ENCODE measurements at places on chromosomes 7 and 10.

DNA sequence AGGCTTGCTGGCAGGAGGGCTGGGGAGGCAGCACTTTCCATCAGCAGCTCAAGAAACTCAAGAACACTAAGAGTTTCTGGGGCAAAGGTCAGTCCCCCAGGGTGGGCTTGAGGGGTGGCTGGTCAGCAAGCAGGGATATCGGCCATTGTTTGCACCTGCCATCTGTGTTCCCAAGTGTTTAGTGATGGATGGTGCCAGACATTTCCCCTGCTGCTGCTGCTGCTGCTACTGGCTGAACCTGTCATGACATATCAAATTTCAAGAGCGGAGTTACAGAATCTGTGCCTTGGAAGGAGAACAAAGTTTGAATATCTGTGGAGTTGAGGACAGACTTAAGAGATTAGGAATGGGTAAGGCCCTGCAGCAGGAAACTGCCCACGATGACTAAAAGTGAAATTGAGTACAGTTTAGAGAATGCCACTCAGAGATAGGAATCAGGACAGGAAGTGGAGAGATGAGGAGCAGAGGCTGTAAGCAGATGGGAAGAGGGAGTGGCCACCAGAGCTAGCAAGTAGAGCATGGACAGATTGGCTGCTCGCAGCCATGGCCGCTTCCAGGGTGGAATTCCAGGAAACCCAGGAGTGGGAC is 39.2 kb upstream of the PPP1R3C start:
- no peak for DNase-seq

DNA sequence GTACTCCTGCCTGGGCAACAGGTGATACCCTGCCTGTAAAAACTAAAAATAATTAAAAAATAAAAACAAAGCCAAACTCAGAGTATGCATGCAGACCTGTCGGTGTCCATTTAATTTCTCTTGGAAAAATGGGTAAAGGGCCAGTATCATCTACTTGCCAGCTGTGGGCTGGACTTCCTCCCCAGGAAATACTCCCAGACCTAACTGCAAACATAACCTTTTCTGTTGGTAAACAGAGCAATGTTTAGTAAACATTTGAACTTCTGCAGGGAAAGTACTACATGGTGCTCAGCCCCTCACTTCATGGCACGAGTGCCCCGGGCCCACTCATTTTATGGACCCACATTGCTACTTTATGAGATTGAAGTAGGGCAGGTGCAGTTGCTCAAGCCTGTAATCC is 10.2 kb upstream of the TMEM248 start:
- DNase-seq: no peak

GRCh38 chr7:14937581-14937980 is 35.0 kb upstream of the DGKB start:
- DNase-seq: no peak

GRCh38 chr10:30436191-30436611 is 2.2 kb downstream of the MAP3K8 start:
- no peak for DNase-seq

GRCh38 chr7:106775552-106775936 is 89.5 kb upstream of the PIK3CG start:
- DNase-seq: no peak

DNA sequence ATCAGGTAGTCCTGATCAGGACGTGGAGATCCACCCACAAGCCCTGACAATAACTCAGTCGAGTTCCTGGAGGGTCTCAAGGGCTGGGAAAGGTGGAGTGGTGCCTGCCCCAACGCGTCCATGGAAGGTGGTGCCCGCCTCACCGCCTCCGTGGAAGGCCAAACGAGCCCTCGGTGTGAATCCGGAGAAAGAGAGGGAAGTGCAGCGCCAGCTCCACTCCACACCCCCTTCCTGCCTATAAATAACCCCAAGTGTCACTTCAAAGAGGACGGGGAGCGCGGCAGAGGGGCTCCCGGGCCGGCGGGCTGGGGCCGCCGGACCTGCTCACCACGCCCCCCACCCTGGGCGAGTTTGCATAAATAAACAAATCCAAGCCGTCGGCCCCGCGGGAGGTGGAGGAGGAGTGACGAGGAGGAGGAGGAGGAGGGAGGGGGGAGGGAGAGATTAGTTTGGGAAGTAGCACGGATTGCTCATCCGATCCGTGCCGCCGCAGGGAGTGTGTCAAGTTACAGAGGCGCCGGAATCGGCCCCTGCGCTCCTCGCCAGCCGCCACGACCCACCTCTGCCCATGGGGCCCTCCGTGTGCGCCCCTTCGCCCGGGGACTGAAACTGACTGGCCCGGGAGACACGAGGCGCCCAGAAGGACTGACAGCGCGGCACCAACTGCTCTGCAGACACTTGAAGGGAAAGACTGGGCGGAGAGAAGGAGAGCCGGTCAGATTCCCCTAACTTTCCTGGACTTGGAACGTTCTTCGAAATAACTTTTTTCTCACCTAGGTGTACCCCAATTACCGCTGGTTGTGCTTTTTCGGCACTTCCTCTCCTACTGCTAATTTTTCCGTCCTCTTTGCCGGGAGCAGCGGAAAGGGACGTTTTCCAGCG is at the start of gene COL13A1:
Gene COL13A1 (plus strand): TSS at position 473 of the 882 bp plus-strand sequence. CDS start 518 bp downstream, outside the sequence.
- no peak for DNase-seq

DNA sequence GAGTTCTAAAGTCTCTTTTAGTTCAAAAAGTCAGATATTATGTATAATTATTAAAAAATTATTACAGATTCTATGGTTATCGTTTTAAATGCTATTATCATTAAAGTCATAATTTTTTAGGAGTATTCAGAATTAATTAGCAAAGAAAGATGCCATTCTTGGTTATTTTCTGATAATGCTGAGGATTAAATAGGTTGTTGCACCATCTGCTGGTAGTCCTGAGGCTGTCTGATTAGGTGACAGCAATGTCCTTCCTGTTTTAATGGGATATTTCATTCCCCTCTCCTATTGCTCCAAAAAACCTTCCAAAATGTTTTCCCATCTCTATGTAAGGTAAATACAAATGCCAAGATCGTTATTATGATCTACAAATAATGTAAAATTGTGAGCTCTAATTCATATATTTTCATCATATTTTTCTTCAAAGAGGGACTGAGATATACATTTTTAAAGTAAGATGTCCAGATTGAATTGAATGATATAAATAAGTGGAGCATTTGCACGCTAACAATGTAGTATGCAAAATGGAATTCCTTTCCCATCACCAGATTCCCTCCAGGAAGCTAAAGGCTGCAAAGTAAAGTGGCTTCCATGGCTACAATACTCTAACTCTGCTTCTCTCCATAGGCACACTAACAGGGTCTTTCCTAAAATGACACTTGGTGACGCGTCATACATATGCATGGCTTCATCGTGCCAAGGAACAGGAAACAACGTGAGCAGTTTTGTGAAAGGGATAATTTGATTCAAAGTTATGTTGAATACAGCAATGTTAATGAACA is 58.8 kb upstream of the AKR1E2 start:
- DNase-seq: no peak

DNA sequence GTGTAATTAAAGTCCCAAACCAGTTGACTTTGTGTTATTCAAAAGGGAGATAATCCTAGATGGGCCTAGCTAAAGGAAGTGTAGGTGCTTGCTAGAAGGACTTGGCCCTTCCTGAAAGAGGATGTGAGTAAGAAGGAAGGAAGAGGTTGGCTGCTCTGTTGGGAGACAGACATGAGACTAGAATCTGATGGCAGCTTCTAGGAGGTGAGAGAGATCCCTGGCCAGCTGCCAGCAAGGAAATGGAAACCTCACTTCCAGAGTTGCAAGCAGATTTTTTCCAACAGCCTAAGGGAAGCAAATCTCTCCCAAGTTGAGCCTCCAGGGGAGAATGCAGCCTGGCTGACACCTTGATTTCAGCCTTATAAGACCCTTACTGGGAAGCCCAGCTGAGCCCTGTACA is 368.4 kb upstream of the ZMIZ1 start:
- DNase-seq: no peak

DNA sequence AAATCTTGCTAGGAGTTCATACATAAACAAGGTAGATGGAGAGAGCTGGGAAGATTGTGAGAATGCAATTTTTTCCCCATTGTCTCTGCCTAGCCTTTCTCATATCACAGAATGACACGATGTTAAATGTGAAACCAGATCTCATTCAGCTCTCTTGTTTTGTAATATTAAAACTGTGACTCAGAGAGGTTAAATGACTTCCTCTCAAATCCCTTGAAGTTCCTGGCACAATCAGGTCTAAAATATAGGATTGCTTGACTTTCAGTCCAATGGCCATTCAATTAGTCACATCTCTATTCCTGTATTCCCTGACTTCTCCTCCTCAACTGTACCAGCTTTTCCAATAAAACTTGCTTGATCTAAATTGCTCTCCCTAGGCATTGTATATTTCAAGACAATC is 3.1 kb downstream of the ANKRD22 start:
- no peak for DNase-seq

- no peak for DNase-seq
Measured at GRCh38 chr10:97509120-97509680, 10.5 kb downstream of the UBTD1 start.

DNA sequence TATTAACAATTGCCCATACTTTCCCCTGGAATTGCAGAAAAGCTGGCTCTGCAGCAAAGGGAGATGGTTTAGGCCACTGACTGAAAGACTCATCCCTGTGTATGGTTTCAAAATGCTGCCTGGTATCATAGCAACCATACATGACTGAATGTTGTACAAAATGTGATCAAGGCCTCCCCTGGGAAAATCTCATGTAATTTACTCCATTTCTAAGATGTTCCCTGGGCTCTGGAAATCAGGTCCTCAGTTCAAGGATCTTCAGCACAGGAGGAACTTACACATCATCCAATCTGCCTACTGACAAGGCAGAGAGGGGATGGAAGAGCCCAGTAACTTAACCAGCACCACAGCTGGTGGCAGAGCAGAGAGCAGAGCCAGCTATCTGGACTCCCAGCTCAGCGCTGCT is 111.8 kb downstream of the JAZF1 start:
- no peak for DNase-seq

DNA sequence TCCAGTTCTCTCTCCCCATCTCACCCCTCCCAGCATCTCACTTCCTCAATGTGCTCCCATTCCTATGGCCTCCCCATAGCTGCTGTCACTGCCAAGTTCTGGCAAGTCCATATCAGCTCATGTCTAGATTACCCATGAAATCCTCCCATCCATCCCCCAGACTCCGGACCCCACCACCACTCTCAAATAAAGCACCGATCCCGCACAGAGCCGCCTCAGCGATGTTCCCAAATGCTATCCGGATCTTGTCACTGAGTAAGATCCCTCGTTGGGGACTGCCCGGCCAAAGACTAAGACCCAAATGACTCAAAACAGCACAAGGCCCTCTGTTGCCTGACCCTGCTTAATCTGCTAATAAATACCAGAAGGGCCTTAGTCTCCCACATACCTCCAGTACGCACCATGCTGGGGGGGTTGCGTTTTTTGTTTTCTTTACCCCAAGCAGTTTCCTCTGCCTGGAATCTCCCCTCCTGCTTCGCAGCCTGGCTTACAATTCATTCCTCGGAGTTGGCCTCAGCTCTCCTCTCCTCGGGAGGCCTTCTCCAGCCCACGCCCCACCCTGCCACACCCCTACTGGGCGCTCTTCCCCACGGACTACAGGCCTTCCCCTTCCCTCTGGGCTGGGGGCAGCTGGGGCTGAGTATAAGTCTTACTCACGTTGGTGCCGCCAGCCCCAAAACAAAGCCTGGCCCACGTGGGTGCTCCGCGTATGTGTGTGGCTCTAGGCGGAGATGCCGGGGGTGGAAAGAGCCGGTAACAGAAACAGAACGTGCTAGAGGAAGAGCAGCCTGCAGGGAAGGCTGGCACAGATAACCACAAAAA is 1.8 kb upstream of the DUSP5 start:
- peak; percentile 54 for DNase-seq

- no peak for DNase-seq
Measured at GRCh38 chr10:59362144-59362958, at the start of gene FAM13C. FAM13C (minus strand) TSS chr10:59362549; CDS start chr10:59362460, 89 bp downstream.

DNA sequence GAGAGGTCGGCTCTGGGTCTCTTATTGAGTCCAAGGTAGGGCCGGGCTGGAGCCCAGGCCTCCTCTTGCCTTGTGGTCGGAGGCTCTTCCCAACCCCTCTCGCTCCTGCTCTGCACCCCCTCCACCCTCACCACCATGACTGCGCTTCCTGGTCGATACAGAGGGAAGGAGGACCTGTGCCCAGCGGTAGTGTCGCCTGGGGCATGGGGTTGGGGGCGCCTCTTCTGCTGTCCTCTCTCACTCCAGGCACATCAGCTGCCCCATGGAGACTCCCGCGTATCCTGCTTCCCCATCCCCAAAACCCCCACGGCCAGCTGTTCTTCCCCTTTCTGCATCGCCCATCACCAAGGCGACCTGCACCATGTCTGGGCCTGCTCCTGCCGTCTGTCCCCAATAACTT is 44.4 kb downstream of the TMEM270 start:
- DNase-seq: no peak

GRCh38 chr7:46432708-46433107 is 511.6 kb upstream of the IGFBP3 start:
- no peak for DNase-seq

GRCh38 chr7:134966691-134967090 is 19.6 kb upstream of the AGBL3 start:
- no peak for DNase-seq

GRCh38 chr7:107969856-107970255 is 33.1 kb downstream of the LAMB1 start:
- no peak for DNase-seq

DNA sequence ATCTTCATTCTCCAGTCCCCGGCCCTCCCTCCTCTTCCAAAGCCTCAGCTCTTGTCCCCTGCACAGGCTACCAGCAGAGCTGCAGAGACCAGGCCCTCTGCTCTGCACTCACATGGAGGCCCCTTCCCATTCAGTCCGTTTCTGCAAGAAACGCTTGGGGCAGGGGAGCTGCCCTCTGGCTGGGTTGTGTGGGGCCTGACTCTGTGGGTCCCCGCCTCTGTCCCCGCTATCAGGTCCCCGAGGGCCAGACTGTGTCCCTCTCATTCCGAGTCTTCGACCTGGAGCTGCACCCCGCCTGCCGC is 1.5 kb downstream of the PCOLCE start:
- DNase-seq: no peak

GRCh38 chr10:94549221-94549620 is 3.6 kb downstream of the HELLS start:
- DNase-seq: no peak

DNA sequence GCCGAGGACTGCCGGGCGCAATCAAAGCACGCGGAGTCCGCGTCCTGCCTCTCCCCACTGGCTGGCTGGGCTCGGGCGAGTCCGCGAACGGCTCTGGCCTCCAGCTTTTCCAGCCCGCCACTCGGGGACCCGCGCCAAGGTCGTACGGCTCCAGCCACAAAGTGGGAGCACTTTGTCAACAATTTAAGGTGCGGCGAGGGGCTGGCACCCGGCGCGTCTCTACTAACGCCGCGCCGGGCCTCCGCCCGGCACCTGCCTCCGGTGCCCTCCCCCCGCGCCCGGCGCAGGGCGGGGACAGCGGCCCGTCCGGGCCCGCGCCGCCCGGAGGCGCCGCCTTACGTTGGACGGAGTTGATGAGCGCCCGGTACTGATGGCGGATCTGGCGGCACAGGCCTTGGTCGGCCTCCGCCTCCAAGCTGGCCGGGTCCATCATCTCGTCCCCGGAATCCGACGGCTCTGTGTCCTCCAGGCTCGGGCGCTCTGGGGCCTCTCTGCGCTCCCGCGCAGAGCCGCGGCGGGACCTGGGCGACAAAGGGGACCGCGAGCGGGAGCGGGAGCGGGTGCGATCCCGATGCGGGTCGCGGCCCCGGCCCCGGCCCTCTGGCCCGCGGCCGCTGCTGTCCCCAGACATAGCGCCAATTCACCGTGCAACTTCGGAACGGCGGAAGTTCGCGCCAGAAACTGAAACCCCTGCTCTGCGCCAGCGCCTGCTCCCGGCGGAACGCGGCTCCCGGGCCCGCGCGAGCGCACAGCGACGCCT is at the start of gene NSMCE4A:
Gene NSMCE4A (minus strand): TSS at position 683 of the 760 bp plus-strand sequence. CDS start 52 bp downstream, at position 631.
- DNase-seq: peak; percentile 67

Measured in activated CD4-positive, alpha-beta T cell treated with anti-CD3 and anti-CD28 coated beads for 24 hours (primary cell).